ENCODE measurements at places on chromosomes 5 and 9.

GRCh38 chr9:110650261-110650660 lies 18.3 kb upstream of the MUSK start:
- no peak for DNase-seq

DNA sequence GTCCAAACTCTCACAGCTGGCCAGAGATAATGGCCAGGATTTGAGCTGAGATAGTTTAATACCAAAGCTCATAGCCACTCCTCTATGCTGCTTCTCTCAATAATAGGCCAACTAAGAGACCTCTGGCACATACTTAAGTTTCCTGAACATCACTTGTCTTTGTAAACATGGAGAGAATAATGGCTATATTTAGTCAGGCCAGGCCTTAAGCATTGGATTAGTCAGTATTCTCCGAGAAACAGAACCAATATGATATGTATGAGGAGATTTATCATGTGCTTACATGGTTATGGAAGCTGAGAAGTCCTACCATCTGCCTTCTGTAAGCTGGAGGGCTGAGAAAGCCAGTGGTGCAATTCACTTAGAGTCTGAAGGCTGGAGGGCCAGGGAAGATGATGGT lies 45.4 kb downstream of the CFAP95 start:
- no peak for DNase-seq

GRCh38 chr9:136757328-136757727 lies 715 bp downstream of the LCN8 start:
- no peak for DNase-seq

DNA sequence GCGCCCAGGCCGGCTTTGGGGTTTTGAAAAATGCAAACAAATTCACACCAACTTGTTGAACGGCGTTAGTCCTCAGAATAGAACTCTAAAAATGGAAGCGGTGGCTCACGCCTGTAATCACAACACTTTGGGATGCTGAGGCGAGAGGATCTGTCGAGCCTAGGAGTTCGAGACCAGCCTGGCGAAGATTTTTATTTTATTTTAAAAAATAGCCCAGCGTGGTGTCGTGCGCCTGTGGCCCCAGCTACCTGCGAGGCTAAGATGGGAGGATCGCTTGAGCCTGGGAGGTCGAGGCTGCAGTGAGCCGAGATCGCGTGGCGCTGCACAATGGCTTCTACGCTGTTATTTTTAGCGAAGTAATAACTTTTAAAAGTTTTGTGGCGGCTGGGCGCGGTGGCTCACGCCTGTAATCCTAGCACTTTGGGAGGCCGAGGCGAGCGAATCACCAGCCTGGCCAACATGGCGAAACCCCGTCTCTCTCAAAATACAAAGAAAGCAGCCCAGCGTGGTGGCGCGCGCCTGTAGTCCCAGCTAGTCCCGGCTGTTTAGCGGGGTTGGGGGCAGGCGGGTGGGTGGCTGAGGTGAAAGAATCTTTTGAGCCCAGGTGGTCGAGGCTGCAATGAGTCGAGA lies 694 bp upstream of the PLIN2 start:
- no peak for DNase-seq

GRCh38 chr9:37596504-37596903 lies 4.1 kb upstream of the TOMM5 start:
- DNase-seq = no peak

- no peak for DNase-seq
These were observed 41.2 kb upstream of the TRIO start for GRCh38 chr5:14101922-14102321.

DNA sequence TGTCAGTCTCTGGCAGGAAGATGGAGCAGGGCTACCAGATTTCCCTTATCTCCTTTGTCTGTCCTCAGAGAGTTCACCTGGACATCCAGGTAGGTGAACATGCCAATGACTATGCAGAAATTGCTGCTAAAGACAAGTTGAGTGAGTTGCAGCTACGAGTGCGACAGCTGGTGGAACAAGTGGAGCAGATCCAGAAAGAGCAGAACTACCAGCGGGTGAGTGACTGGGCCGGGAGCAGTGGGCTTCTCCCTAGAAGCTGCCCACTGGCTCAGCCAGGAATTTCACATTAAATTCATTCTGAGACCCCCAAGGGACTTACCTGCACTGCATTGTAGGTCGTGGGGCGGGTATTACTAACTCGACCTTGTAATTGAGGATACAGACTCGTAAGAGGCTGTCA lies 2.1 kb downstream of the TMED9 start:
- no peak for DNase-seq
